Neural progenitor cell (in vitro differentiated cells): ENCODE measurements at places on chromosomes 5 and 9.
A peak's percentile ranks its signal among the peaks of the same experiment; 100 is the strongest.

DNA sequence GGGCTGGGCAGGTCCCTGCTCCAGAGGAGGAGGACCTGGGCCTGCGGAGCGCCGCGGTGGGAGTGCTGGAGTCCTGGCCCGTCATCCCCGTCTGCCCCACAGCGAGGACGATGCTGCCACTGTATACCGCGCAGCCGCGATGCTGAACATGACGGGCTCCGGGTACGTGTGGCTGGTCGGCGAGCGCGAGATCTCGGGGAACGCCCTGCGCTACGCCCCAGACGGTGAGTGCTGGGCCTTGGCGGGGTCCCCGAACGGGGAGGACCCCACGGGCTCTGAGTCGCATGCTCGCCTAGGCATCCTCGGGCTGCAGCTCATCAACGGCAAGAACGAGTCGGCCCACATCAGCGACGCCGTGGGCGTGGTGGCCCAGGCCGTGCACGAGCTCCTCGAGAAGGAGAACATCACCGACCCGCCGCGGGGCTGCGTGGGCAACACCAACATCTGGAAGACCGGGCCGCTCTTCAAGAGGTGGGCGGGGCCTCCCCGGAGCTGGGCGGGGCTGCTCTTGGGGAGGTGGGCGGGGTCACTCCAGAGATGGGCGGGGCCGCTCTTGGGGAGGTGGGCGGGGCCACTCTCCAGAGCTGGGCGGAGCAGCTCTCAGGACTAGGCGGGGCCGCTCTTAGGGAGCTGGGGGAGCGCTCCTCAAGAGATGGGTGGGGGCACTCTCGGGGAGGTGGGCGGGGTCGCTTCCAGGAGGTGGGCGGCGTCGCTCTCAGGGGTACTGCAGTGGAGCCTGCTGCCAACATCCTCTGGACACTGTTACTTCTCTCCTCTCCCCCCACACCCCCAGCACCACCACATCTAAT is 13.1 kb downstream of the LRRC26 start:
- no peaks in the 10 kb centered on the region for H3K36me3 ChIP-seq
- H3K4me1 ChIP-seq, result no peaks in the 10 kb centered on the region
- H3K27me3 ChIP-seq, result peaks cover 84% of the 10 kb centered on the region
- H3K27ac ChIP-seq, result no peak overlapping the region

DNA sequence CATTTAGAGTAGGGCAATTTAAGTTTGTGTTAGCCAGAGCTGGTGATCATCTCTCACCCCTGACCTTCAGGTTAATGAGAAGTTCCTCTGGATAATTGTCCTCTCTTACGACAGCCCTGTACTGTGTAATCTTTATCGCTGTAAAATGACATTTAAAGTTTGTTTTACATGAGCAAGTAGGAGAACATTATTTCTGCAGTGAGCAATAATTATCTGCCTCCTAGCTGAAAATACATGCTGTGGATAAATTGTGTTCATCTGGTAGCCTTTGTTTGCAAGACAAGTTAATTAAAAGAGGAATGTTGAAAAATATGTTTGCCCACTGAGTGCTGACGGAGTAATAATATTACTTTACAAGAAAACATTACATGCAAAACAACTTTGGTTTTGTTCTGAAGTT is 1083.8 kb upstream of the NUDT12 start:
- H3K27me3 ChIP-seq, result no peaks in the 10 kb centered on the region
- DNase-seq, result no peak
- H3K4me3 ChIP-seq, result no peak overlapping the region

DNA sequence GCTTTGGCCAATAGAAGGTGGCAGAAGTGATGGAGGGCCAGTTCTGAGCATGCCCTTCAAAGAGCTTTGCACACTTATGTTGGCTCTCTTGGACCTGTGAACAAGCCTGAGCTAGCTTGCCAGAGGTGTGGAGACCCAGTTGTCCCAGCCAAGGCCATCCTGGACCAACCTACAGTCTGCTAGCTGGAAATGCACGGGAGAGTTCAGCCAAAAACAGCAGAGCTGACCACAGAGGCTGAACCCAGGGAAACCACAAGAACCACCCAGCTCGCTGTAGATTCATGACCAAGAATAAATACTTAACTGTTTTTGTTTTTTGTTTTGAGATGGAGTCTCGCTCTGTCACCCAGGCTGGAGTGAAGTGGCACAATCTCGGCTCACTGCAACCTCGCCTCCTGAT is 65.4 kb upstream of the HAND1 start:
- no peaks in the 10 kb centered on the region for H3K36me3 ChIP-seq
- no peaks in the 10 kb centered on the region for H3K27me3 ChIP-seq
- no peak overlapping the region for H3K27ac ChIP-seq
- H3K4me3 ChIP-seq, result no peak overlapping the region

- H3K4me3 ChIP-seq, result no peak overlapping the region
- DNase-seq, result no peak
- H3K27ac ChIP-seq, result no peak overlapping the region
These were observed 177.3 kb downstream of the C9orf152 start for GRCh38 chr9:110030632-110031031.

- no peaks in the 10 kb centered on the region for H3K36me3 ChIP-seq
- H3K4me3 ChIP-seq, result no peak overlapping the region
- H3K4me1 ChIP-seq, result peaks cover 10% of the 10 kb centered on the region
These were observed 14.6 kb upstream of the PRR16 start for GRCh38 chr5:120449501-120449900.

- H3K27ac ChIP-seq, result no peak overlapping the region
- H3K36me3 ChIP-seq, result no peaks in the 10 kb centered on the region
- no peak for DNase-seq
- H3K4me3 ChIP-seq, result no peak overlapping the region
- H3K27me3 ChIP-seq, result peaks cover 20% of the 10 kb centered on the region
- no peaks in the 10 kb centered on the region for H3K4me1 ChIP-seq
These were observed 70.2 kb upstream of the PHF24 start for GRCh38 chr9:34887841-34888240.

DNA sequence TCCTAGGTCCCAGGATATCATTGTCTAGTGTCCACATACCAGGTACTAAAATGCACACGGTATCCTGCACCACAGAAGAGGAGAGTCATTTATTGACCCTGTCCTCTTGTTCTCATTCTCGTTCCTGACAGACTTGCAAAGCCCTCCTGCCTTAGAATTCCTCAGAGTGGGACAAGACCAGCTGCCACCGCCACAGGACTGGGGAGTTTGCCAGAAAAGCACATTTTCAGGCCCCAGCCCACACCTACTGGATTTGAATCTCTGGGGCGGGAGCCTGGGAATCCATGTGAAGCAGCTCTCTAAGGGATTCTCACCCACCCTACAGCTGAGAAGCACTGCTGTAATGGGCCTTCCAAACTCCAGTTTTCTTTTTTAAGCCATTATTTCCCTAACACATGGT is 68.0 kb upstream of the FANCC start:
- no peak overlapping the region for H3K4me3 ChIP-seq
- no peaks in the 10 kb centered on the region for H3K4me1 ChIP-seq
- no peaks in the 10 kb centered on the region for H3K27me3 ChIP-seq
- DNase-seq, result no peak

DNA sequence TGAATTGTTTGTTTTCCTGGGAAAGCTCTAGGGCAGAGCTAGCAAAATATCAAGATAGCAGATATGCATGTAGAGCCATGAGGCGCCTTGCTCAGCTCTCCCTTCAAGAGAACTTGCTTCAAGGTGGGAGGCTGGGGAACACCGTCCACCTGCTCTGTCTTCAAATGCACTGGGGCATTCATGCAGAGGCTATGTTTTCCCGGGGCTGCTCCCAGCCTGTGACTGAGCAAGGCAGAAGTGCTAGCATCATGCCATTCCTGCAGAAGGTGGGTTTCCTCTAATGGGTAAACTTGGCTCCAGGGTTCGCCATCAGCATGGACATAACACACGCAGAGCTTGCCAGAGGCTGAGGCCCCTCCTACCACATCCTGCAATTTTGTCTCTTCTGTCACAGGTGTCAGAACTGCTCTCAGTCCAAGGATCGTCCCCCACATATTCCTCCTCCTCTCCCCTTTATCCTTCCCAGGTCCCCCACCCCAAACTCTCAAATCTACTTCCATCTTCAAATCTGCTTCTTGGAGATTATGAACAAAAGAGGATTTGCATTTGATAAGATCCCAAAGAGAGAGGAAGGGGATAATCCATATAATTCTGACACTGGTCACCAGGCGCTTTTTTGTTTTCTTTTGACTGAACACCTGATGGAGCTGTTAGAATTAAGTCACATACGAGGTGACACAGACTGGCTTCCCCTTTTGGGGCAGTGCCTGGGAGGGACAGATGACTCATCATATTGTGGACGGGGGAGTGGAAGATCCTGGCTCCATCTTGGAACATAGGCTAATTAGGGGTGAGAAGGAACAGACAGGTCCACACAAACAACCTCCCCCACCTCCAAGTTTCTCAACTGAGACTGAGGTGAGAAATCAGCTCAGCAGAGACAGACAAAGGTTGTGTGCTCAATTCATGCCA is 85.0 kb upstream of the TAF11L2 start:
- no peak overlapping the region for H3K27ac ChIP-seq
- H3K4me1 ChIP-seq, result peaks cover 37% of the 10 kb centered on the region
- H3K4me3 ChIP-seq, result no peak overlapping the region
- no peaks in the 10 kb centered on the region for H3K27me3 ChIP-seq
- no peaks in the 10 kb centered on the region for H3K36me3 ChIP-seq

- no peak for DNase-seq
- H3K27ac ChIP-seq, result no peak overlapping the region
- no peaks in the 10 kb centered on the region for H3K36me3 ChIP-seq
- no peaks in the 10 kb centered on the region for H3K27me3 ChIP-seq
- H3K4me3 ChIP-seq, result no peak overlapping the region
These were observed 441.5 kb downstream of the ENC1 start for GRCh38 chr5:74199005-74199404.

DNA sequence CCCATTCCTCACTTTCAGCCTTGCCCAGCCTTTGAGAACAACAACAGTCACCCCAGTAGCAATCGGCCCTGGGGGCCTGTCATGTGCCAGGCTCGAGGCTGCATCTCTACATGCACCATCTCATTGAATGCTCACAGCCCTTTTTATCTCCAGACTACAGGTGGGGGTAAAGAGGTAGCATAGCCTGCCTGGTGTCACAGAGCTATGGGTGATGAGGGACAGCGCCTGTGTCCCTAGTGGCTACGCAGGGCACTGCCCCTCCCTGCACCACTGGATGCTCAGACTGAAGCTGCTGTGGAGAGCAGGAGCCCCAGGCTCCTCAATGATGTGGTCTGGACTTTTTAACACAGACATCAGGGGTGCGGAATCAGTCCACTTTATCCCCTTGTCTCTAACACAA is 2.8 kb downstream of the CAMK2A start:
- H3K27ac ChIP-seq, result no peak overlapping the region
- peaks cover 4% of the 10 kb centered on the region for H3K4me1 ChIP-seq
- H3K4me3 ChIP-seq, result no peak overlapping the region
- DNase-seq, result peak; percentile 75

GRCh38 chr5:39502704-39503103 is 77.9 kb upstream of the DAB2 start:
- H3K27me3 ChIP-seq, result no peaks in the 10 kb centered on the region
- no peak for DNase-seq
- no peaks in the 10 kb centered on the region for H3K36me3 ChIP-seq
- no peak overlapping the region for H3K27ac ChIP-seq
- no peaks in the 10 kb centered on the region for H3K4me1 ChIP-seq
- H3K4me3 ChIP-seq, result no peak overlapping the region

DNA sequence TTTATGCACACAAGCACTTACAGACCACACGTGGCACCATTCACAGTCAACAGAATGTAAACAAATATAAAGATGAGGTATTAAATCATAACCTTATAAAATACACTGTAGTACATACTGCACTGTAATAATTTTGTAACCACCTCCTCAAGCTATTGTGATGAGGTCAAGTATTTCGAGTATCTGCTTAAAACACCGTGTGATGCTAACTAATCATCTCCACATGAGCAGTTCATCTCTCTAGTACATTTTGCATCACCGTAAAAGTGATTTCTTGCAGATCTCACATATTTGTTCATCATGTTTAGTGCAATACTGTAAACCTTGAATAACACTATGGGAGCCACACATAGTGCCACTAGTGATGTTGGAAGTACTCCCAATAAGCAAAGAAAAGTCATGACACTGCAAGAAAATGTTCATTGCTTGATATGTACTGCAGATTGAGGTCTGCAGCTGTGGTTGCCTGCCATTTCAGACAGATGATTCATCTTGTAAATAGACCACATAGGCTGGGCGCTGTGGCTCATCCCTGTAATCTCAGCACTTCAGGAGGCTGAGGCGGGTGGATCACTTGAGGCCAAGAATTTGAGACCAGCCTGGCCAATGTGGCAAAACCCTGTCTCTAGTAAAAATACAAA is 44.3 kb downstream of the FOXB2 start:
- no peaks in the 10 kb centered on the region for H3K36me3 ChIP-seq
- H3K27me3 ChIP-seq, result no peaks in the 10 kb centered on the region
- no peaks in the 10 kb centered on the region for H3K4me1 ChIP-seq
- no peak overlapping the region for H3K27ac ChIP-seq
- no peak overlapping the region for H3K4me3 ChIP-seq

DNA sequence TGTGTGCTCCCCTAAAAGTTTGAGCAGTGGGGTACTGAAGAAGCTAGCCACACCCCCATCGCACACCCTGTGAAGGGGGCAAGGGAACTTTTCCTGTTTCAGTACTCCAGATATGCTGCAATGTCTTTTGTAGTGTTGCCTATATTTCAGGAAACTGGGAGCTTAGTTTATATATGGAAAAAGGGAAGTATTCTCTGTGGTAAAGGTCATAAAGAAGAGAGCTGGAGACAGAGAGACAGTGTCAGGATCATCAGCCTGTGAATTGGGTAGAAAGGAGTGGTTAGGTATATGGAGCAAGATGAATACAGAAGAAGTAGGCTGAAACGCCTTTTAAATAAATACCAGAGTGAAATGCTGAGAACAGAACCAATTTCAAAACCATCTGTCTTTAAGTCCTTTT is 82.2 kb upstream of the C9orf72 start:
- DNase-seq, result no peak
- H3K4me1 ChIP-seq, result no peaks in the 10 kb centered on the region
- H3K27ac ChIP-seq, result no peak overlapping the region
- no peak overlapping the region for H3K4me3 ChIP-seq
- no peaks in the 10 kb centered on the region for H3K36me3 ChIP-seq
- H3K27me3 ChIP-seq, result no peaks in the 10 kb centered on the region

- no peaks in the 10 kb centered on the region for H3K4me1 ChIP-seq
- H3K4me3 ChIP-seq, result no peak overlapping the region
- no peaks in the 10 kb centered on the region for H3K36me3 ChIP-seq
- H3K27me3 ChIP-seq, result peaks cover 10% of the 10 kb centered on the region
- H3K27ac ChIP-seq, result no peak overlapping the region
These were observed 5.5 kb upstream of the AK3 start for GRCh38 chr9:4746278-4747030.

- DNase-seq, result no peak
- H3K27me3 ChIP-seq, result no peaks in the 10 kb centered on the region
- H3K4me3 ChIP-seq, result no peak overlapping the region
- no peaks in the 10 kb centered on the region for H3K36me3 ChIP-seq
These were observed 36.1 kb downstream of the LHFPL2 start for GRCh38 chr5:78612227-78613150.

DNA sequence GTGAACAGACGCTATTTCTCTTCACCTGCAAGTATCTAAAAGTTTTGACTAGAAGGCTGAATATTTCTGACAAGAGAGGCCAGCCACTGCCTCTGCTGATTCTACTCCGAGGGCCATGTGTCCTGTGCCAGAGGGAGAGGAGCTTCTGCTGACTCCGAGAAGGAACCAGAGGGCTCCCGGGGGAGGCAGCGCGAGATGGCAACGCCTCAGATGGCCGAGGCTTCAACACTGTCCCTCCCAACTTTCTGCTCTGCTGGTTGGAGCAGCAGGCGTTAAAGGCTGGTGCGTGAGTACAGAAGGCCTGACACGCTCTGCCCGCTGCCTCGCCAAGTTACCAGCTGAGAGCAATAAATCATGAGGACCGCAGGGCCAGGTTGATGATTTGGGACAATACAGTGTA is 178.8 kb downstream of the GAPVD1 start:
- H3K27me3 ChIP-seq, result no peaks in the 10 kb centered on the region
- H3K4me1 ChIP-seq, result peaks cover 18% of the 10 kb centered on the region
- no peaks in the 10 kb centered on the region for H3K36me3 ChIP-seq
- H3K4me3 ChIP-seq, result no peak overlapping the region
- DNase-seq, result no peak

- no peak overlapping the region for H3K27ac ChIP-seq
- no peak overlapping the region for H3K4me3 ChIP-seq
These were observed 69.5 kb upstream of the ANXA1 start for GRCh38 chr9:73081979-73082657.
